AG08396 (cell line): ENCODE measurements at places on chromosomes 3 and 15.
A peak's percentile ranks its signal among the peaks of the same experiment; 100 is the strongest.

GRCh38 chr3:128681369-128681829 is 30.8 kb upstream of the RPN1 start:
- no peak for DNase-seq

- no peak for DNase-seq
Measured at GRCh38 chr3:167302678-167303077, 77.4 kb downstream of the ZBBX start.

GRCh38 chr15:58486564-58486963 is 54.8 kb downstream of the LIPC start:
- DNase-seq = no peak

DNA sequence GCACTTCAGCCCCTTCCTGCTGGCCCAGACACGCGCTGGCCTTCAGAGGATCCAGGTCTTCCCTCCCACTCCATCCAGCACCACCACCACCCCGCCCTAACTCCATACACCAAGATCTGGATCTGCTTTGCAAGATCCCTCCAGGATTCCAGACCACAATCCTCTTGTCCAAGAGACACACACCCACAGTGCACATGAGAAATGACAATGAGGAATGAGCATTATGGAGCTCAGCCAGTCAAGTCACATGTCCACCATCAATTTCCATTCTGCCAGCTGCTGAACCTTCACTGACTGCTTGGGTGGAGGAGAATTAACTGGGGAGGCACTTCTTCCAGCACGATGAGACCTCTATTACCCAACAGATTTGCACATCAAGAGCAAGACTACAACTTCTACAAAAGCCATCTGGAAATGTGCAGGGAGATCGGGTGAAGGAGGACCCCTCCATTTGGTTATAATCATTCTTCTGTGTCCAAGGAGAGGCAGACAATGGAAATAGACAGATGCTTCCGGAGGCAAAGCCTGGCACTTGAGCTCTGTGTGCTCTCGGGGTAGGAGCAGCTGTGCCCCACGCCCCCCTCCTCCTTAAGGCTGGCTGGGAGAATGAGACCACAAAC is 12.3 kb upstream of the SPATA12 start:
- DNase-seq = no peak

DNA sequence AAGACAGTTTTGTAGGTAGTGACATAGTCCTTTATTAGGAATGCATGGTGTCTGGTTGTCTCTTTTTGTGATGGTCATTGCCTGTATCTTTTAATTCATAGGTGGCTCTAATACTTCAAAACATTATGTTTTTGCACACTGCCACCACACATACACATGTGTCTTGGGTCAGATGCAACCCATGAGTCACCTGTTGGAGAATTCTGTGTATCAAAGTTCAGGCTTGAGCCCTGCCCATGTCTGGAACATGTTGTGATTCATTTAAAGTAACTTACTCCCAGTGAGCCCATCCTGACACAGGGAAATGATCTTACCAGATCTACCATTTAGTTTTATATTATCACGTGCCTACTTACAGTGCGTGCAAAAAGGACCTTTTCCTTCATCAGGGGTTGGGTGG is 142.7 kb downstream of the GHSR start:
- DNase-seq = peak; percentile 29

DNA sequence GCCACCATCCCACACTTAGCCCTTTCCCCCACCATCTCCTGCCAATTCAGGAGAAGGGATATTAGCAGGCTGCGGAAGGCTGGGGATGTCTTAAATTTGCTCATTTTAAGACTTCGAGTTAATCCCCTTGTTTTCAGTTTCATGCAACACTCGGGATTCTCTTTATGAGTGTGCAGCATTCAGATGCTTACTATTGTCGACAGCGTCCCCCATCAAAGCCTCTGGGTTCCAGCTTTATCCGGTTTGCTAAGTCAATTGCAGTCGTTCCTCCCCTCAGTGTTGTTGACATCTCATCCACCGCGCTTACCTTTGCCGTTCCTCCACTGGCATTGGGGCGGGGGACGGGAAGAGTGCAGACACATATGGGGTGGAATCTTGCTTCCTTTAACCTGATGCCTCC is 220.2 kb downstream of the VPS13C start:
- no peak for DNase-seq

GRCh38 chr3:115513416-115513800 is 109.9 kb upstream of the GAP43 start:
- no peak for DNase-seq

DNA sequence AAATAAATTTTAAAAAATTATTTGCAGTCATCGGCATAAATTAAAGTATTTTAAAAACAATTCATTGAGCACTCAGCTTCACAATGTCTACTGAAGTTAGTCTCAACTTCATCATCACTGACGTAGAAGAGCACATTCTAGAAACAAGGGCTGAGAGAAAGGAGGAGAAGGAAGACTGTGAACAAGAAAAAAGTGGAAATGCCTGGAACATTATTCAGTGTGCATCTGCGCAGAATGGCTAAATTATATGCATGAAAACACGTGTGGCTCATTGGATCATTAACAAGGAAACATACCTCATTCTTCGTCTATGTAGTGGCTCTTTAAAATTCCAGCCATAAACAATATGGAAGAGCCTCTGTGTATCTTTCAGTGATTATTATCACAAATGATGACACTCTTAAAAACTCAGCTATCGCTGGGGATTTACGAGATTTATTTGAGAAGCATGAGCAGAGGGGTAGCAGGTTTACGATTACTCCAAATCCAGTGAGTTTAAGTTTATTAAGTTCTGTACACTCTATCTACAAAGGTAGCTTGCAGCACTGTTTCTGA is 404.2 kb upstream of the CDIN1 start:
- no peak for DNase-seq

DNA sequence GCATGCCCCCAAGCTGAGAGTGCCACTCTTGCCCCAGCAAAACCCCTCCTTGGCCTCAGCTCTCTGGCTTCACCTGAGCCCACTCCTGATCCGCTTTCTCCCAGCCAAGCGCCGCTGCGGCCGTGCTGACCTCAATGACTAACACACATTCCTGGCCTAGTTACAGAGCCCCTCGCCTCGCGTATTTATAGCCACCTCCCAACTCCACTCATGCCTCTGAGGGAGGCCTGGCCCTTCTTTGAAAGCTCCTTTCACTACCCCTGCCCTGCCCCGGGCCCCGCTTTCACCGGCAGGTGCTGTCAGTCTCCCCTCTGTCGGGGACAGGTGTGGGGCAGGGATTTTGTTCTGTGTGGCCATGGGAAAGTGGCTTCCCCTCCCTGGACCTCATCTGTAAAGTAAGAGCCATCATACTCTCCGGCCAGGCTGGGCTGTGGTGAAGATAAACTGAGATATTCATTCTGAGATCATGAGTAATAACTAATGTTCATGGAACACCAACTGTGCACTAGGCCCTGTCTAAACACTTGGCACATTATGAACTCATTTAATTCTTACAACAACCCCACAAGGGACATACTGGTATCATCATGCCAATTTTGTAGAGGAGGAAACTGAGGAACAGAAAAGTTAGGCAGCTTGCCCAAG is 13.2 kb upstream of the ATP2B2 start:
- DNase-seq = peak; percentile 42
